CD4-positive, alpha-beta memory T cell (primary cell): ENCODE measurements at places on chromosomes 4 and X. TPM values are rescaled to one million over a fixed set of nuclear protein-coding genes. Genes with fewer than 3 reads are reported as not detected.

The TEC gene
- total RNA-seq: 4.2 TPM

The TBC1D8B gene
- total RNA-seq: 2.9 TPM

The SH3D19 gene
- 0.11 TPM for total RNA-seq

The ADH7 gene
- total RNA-seq: not detected

The CMC4 gene
- total RNA-seq: 6.1 TPM

The PCYT1B gene
- total RNA-seq: not detected

The SH2D1A gene
- 50.3 TPM for total RNA-seq

The MAGEA4 gene
- not detected for total RNA-seq

The MAGED4 gene
- total RNA-seq: 17.1 TPM

The DCLK2 gene
- not detected for total RNA-seq

The H2BW2 gene
- total RNA-seq: not detected

The CT83 gene
- total RNA-seq: not detected

The HMX1 gene
- total RNA-seq: not detected

The P2RY4 gene
- total RNA-seq: 0.35 TPM
